ENCODE measurements at places on chromosomes 4 and X.

- DNase-seq: no peak
These were observed 206.6 kb downstream of the ARHGAP10 start for GRCh38 chr4:147938496-147938895.

DNA sequence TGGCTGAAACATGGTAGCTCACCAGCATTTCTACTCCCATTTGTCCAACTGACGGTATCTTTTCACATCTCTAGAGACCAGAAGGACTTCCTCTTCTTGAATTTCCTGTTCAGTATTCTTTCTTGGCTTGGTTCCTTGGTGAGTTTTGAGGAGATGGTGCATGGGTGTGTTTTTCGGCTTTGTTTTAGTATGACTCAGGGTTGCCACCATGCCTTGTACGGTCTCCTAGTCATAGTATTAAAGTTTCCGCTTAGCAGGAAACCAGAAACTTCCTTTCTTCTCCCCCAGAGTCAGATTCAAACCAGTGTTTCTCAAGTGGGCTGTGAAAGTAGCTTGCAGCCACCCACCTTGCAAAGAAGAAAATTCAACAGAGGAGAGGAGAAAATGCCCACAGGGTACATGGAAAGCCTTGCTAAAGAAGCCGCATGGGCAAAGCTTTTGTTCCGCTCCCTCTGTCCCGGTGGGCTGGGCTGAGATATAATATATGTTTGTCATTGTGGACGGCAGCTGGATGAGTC lies 5.7 kb downstream of the CD99 start:
- no peak for DNase-seq

DNA sequence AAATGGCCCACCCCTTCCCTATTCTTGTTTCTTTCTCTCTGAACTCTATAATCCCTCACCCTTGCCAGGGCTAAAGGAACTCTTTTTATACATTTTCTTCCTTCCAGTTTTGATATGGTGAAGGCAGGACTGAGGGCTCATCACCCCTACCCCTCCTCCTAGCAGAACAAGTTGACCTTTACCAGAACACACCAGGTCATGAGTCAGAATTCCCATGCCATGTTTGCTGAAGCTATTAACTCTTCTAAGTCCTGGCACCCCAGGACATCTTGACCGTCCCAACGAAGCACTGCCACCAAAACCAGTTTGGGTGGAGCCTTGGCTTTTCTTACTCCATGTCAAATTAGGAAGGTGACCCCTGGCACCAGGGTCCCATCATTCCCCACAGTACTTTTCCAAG lies 57.5 kb upstream of the DYNLT3 start:
- no peak for DNase-seq

- no peak for DNase-seq
These were observed 21.9 kb upstream of the IGFBP7 start for GRCh38 chr4:57131849-57132742.

DNA sequence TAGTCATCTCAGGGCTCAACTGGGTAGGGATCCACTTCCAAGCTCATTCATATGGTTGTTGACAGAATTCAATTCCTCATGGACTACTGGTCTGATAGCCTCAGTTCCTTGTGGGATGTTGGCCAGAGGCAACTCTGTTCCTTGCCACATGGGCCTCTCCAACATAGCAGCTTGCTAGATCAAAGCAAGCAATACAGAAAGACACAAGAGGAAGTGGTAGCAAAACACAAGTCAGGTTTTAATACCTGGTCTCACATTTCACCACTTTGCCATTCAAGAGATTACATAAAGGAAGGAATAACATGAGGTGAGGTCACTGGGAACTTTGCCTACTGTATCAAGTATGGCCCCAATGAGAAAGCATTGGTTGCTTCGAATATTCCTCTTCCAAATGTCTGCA lies 79.2 kb downstream of the PRSS12 start:
- no peak for DNase-seq

DNA sequence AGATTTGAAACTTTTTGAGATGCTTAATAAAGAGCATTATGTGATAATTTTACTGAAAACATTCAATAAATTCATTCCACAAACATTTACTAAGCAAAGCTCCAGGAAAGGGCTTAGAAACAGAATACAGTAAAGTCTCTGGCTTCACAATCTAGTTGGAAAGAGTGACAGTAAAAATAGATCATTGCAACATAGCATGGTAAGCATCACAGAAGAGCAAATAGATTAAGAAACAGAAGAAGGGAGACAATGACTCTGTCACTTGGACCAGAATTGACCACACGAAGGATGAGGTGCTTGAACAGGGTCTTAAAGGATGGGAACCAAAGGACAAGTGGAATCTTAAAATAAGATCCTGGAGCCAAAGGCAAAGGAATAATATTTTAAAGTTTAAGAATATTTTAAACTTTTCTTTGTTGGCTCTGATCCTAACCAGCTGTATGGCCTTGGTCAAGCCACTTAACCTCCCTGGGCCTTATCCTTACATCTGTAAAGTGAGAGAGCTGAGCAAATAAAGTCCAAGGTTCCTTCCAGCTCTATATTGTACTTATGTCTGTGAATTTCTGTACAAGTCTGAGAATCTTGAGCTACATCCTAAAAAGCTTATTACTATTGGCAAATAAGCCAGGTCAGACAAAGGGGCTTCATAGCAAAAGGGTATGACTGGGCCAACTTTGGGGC lies 33.9 kb downstream of the SEC24D start:
- DNase-seq: no peak

DNA sequence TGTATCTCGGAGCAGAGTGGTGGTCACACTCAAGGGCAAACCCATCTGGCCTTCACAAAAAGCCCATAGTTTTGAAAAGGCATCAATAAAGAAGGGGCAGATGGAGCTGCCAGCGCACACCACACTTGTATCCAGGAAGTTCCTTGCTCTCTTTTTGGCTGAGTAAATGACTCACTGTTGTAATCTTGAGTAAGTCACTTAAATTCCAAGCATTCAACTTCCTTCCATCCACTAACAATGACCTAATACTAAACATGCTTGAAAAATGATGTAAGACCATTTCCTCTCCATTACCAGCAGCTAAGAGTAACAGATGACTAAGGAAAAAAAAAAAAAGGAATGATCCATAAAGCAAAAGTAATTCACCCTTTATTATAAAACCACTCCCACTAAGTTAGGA lies 32.4 kb upstream of the MYOZ2 start:
- no peak for DNase-seq

GRCh38 chr4:184066584-184067300 lies 150.9 kb downstream of the ENPP6 start:
- DNase-seq: no peak

- no peak for DNase-seq
These were observed 80.7 kb downstream of the SLC9A7 start for GRCh38 chrX:46678232-46678631.
